Activated CD4-positive, alpha-beta T cell treated with anti-CD3 and anti-CD28 coated beads for 36 hours (primary cell): ENCODE measurements at places on chromosomes 2 and 18. TPM values are rescaled to one million over a fixed set of nuclear protein-coding genes. Genes with fewer than 3 reads are reported as not detected.

Gene TRIM43
- total RNA-seq: not detected

Gene LAMA3
- 0.09 TPM for total RNA-seq

Gene ILKAP
- total RNA-seq: 44.3 TPM

Gene ANKZF1
- total RNA-seq: 166 TPM

Gene INHA
- total RNA-seq: not detected

Gene TUBB8B
- not detected for total RNA-seq

Gene GBX2
- not detected for total RNA-seq

Gene TM4SF20
- not detected for total RNA-seq

Gene PDE11A
- total RNA-seq: 0.12 TPM

Gene HOXD12
- not detected for total RNA-seq

Gene ABCG5
- not detected for total RNA-seq

Gene UGT1A5
- not detected for total RNA-seq

Gene OSBPL6
- total RNA-seq: 3.3 TPM

Gene CD28
- 175 TPM for total RNA-seq

Gene EDAR
- total RNA-seq: 0.81 TPM

Gene CHRNG
- total RNA-seq: not detected

Gene TMEM37
- not detected for total RNA-seq

Gene BMP10
- total RNA-seq: not detected
